ENCODE measurements at places on chromosomes 5 and 9. TPM values are rescaled to one million over a fixed set of nuclear protein-coding genes. Genes with fewer than 3 reads are reported as not detected.
A peak's percentile ranks its signal among the peaks of the same experiment; 100 is the strongest.

- DNase-seq: peak; percentile 70
Observed at GRCh38 chr5:158943057-158943456, 156.7 kb downstream of the EBF1 start.

GRCh38 chr5:14665949-14666348 lies 1.4 kb downstream of the OTULIN start:
- peak; percentile 44 for DNase-seq

GRCh38 chr5:107542831-107543231 lies 127.9 kb downstream of the EFNA5 start:
- DNase-seq: peak; percentile 85

GRCh38 chr5:68277431-68277830 lies 61.9 kb downstream of the PIK3R1 start:
- no peak for DNase-seq

DNA sequence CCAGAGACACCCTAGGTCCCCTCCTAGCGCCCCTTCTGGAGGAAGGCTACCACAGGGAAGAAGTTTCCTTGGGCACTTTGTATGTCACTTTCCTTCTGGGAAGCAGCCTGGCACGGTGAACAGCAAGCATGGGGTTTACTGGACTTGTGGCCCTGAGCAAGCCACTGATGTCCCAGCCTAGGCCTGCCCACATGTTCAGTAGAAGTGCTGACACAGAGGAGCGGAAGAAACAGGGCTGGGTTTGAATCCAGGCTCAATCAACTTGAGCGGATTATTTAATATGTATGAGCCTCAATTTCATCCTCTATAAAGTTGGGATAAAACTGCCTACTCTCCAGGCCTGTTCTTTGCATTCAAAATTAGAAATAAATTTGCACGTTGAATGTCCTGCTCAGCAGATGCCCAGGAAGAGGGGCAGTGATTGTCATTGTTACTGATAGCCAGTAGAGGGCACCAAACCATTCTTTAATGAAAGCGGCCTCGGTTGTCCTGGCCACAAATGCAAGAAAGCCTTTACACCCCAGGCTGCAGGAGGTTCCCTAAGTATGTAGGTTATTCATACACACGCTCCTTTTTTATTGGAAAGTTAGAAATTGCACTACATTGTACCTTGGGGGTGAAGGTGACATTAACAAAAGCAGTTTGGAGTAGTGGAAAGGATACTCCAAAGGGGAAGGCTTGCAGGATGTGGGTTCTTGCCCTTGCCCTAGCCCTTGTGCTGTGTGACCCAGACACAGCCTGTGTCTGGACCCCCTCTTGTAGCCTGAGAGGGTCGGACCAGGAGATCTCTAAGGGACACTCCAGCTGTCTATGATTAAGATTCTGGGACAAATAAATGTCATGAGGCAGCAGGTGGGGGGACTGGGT lies 13.4 kb upstream of the XPA start:
- peak; percentile 72 for DNase-seq

GARIN3 gene
- total RNA-seq: not detected

All from fibroblast of villous mesenchyme (primary cell).